ENCODE measurements at places on chromosomes 16 and 17.

DNA sequence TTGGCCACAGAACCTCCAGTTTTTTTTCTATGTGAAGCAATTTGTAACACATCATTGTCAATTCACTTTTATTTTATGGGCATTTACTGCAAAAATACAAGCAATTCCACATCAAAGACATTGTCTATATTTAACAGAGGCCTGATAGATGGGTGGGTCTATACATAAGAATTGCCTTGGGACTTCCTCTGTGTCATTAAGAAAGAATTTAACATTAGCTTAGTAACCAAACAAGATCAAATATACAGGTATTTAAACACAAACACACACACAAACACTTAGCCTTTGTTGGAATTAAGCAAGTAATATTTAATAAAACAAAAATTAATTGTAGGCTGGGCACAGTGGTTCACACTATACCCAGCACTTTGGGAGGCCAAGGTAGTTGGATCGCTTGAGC, 4.3 kb upstream of the PITPNC1 start:
- no peaks in the 10 kb centered on the region for H3K36me3 ChIP-seq
- no peaks in the 10 kb centered on the region for H3K4me1 ChIP-seq
- H3K27ac ChIP-seq, result no peak overlapping the region
- no peaks in the 10 kb centered on the region for H3K27me3 ChIP-seq
- no peak overlapping the region for H3K4me3 ChIP-seq
- no peak for DNase-seq

- H3K27me3 ChIP-seq, result no peaks in the 10 kb centered on the region
- H3K4me3 ChIP-seq, result peak overlapping the region; percentile 96
- H3K36me3 ChIP-seq, result no peaks in the 10 kb centered on the region
These were observed 661 bp downstream of the TEX2 start for GRCh38 chr17:64262198-64262999.

DNA sequence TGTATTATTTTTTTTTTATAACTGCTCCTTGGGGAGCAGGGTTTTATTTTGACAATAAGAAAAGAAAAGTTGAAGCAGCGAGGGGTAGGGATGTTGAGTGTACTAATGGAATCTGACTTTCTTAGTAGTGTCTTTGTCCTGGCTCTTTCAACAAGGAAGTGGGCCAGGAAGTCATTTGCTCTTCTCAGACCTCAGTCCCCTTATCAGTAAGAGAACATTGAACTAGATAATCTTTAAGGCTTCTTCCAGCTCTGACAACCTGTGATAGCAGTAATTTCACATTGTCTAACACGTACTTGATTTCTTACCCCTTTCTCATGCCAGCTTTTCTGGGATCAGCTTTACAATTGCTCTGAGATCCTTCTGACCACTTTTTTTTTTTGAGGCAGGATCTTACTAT, 8.3 kb downstream of the LIG3 start:
- no peaks in the 10 kb centered on the region for H3K4me1 ChIP-seq
- H3K4me3 ChIP-seq, result no peak overlapping the region
- H3K27me3 ChIP-seq, result no peaks in the 10 kb centered on the region
- no peaks in the 10 kb centered on the region for H3K36me3 ChIP-seq
- no peak for DNase-seq
- no peak overlapping the region for H3K27ac ChIP-seq

- no peaks in the 10 kb centered on the region for H3K36me3 ChIP-seq
- no peaks in the 10 kb centered on the region for H3K4me1 ChIP-seq
- DNase-seq, result no peak
- H3K27me3 ChIP-seq, result no peaks in the 10 kb centered on the region
- H3K4me3 ChIP-seq, result no peak overlapping the region
These were observed 65.3 kb downstream of the RAB11FIP4 start for GRCh38 chr17:31456814-31457213.

All from uterus (tissue), 4 donors.